RCC 7860 (cell line): ENCODE measurements at places on chromosomes 5 and 9.

GRCh38 chr9:89953824-89954615 lies 349.2 kb downstream of the GADD45G start:
- DNase-seq: no peak

DNA sequence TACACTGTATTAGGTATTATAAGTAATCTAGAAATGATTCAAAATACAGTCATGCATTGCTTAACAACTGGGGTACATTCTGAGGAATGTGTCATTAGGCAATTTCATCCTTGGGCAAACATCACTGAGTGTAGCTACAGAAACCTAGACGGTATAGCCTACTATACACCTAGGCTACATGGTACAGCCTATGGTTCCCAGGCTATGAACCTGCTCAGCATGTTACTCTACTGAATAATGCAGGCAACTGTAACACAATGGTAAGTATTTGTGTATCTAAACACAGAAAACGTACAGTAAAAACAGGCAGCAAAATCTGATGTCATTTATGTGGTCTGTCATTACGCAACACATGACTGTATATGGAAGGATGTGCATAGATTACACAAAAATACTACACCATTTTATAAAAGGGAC lies 96.8 kb downstream of the RAPGEF6 start:
- peak; percentile 78 for DNase-seq

DNA sequence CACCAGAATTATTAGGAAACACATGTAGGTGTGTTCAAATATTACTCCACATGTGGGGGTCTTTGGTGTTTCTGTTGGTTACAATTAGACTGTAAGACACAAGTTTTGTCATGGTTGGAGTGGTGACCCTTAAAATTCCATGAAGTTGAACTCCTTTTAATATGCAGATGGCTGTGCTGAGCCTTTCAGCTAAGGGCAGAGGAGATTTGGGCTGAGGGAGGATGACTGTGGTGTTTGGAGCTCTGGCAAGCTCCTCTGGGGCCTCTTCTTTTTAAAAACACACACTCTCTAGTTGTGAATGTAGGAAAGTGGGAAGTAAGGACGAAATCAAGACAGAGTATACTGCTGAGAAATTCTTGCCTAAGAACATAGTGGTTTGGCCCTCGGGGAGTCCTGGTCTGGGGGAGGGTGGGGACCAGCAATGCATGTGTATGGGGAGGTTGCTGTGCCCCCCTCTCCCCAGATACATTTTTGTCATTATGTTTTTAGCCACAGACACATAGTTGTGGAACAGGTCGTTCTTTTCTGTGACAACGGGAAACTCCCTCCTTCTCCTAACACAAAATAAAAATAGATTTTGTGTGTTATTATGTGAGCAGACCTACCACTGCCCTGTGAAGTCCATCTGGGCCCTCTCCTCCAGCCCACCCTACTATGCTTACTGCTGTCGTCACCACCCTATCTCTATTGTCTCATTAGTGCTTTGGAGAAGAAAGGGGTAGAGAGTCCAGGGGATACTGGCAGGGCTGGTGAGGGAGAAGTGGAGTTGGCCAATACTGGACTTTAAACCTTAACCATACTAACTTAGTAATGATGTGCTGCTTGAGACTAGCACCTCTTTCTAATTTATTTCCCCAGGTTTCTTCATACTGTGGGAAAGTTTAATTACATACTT lies 10.0 kb downstream of the SMARCA2 start:
- DNase-seq: no peak

DNA sequence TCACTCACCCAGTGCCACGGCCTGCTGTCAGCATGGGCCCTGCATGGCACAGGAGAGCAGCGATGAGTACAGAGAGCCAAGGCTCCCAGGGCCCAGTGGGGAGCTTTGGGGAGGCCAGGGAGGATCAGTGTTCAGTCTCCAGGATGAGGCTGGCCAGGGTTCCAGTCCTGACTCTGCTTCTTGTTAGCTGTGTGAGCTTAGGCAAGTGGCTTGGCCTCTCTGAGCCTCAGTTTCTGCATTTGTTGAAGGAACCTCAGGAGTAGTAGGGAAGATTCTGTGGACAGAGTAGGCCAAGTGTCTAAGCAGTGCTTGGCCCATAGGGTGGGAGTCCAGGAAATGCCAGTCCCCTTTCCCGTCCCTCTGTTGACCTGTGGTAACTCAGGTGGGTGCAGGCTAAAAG lies 39.5 kb downstream of the ERGIC1 start:
- no peak for DNase-seq

GRCh38 chr9:87135074-87135473 lies 187.8 kb upstream of the GAS1 start:
- no peak for DNase-seq

DNA sequence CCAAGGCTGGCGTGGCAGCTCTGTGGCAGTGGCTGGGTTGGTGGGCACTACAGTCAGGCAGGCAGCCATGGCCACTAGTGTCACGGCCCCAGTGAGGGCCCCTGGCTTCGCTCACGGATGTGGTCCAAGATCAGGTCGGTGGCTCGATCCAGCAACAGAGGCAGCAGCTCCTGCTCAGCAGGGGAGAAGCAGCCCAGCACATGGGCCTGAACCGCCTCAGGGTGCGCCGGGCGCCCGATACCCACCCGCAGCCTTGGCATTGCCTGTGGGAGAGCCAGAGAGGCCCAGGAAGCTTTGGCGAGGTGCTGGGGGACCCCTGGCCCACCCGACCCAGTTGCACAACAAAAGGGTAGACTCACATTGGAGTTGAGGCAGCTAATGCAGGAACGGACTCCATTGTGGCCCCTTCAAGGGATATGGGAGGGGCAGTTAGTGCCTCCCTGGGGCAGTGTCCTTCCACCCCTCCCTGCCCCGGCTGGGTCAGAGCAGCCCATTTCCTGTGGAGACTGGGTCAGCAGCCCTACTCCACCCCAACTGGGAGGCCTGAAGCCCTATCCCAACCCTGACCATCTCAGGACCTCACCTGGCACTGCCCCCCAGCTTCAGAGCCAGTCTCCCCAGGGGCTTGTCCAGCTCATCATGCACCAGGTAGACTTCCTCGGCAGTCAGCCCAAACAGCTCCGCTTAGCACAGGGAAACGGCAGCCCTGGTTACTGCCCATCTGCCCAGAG lies 1.3 kb downstream of the PTRH1 start:
- DNase-seq: no peak

GRCh38 chr5:153919161-153919560 lies 119.5 kb downstream of the FAM114A2 start:
- DNase-seq: no peak

GRCh38 chr9:72349911-72350310 lies 15.1 kb downstream of the ZFAND5 start:
- DNase-seq: no peak

GRCh38 chr9:121700165-121700831 lies 48.9 kb downstream of the DAB2IP start:
- peak; percentile 18 for DNase-seq

GRCh38 chr9:134276453-134277245 lies 49.6 kb upstream of the RXRA start:
- DNase-seq: no peak

DNA sequence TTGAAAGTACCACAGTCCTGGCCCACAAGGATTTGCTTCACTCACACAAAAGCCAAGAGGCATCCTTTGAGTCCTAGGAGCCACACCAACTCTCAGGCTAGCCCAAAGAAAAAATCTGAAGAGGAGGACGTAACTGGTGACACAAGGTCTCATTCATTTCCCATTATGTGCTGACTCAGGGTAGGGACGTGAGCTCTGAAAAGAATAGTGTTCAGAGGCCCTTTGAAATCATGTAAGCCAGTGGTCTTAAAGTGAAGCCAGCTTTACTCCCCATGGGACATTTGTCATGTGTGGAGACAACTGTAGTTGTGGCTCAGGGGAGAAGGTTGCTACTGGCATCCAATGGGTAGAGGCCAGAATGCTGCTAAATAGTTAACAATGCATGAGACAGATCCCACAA lies 332.4 kb downstream of the KCTD16 start:
- DNase-seq: no peak

DNA sequence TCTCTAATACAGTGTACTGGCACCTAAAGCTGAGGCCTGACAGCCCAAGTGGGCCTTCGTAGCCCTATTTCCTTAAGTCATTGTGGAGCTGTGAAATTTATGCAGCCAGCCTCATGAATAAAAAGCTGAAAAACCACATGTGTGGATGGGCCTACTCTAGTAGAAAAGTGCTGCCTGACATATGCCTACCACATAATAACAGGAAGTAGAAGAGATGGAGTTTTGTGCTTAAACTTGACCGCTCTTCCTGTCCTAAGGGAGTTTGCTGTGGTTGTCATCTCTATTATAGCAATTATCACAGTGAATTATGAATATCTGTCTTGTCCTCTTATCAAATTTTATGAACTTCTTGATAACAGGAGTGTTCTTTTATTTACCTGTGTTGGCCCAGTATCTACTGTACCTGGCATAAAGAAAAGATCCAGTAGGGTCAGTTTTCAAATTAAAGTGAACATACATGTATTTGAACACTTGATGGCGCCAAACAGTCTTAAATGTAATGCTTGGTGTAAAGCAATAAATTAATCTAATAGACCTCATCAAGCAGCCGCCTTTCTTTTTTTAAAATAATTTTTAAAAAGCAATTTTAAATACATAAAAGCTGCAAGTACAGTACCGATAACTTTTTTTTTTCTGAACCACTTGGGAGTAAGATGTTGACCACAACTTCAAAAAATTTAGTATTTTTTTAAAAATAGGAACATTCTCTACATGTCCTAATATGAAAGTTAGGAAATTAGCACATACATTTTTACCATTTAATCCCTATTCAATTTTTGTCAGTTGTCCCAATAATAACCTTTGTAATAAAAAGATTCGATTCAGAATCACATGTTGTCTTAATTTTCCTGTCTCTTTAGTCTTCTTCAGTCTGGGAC lies 51.0 kb downstream of the FKTN start:
- peak; percentile 31 for DNase-seq

- DNase-seq: no peak
Observed at GRCh38 chr9:125446561-125447094, 185.0 kb downstream of the GAPVD1 start.

- DNase-seq: no peak
Observed at GRCh38 chr5:59317023-59317773, 576.3 kb downstream of the PDE4D start.

- DNase-seq: no peak
Observed at GRCh38 chr5:157827423-157827822, 31.5 kb downstream of the CLINT1 start.

DNA sequence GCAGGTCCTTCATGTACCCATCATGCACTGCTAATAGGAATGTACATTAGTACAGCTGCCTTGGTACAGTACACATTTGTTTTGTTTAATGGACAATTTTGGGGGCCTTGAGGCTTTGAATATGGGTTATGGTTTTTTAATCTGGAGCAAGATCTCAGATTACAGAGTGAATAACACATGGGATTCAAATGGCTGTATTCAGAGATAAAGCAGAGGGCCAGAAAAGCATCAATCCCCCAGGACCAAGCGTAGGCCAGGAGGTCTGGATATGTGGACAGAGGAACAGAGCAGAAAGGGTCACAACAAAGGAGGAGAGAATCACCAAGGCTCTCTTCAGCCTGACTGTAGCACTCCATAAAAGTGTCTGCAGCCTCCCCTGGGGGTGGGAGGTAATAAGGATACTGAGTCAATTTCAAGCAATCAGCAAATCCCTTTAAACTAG lies 47.7 kb upstream of the STK32A start:
- no peak for DNase-seq

DNA sequence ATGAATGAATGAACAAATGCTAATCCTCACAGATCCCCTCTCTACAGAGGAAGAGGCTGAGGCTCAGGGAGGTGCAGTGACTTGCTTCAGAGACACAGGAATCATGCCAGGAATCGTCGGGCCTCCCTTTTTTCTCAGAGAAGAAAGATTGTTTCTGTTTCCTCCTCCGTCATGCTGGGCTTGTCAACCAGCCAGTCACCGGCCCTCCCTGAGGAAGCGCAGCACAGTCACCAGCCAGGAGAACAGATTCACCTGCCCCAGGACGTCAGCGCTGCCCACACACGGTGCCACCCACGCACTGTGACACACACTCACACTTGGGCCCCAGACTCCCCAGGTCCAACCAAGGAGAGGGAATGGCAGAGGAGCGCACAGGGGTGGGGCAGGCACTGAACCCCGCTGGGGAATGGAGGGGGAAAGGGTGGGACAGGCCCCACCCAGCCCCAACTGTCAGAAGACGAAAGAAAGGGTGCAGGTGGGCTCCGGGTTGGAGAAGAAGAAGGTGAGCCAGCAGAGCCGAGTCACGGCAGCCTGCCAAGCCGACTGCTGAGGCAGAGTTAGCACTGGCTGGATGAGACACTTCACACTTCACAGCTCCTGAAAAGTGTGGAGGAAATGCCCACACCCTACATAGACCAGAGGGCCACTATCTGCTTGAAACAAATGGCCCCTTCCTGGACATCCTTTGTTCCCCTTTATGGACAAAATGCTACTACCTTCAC lies 13.8 kb upstream of the ERGIC1 start:
- DNase-seq: peak; percentile 85

DNA sequence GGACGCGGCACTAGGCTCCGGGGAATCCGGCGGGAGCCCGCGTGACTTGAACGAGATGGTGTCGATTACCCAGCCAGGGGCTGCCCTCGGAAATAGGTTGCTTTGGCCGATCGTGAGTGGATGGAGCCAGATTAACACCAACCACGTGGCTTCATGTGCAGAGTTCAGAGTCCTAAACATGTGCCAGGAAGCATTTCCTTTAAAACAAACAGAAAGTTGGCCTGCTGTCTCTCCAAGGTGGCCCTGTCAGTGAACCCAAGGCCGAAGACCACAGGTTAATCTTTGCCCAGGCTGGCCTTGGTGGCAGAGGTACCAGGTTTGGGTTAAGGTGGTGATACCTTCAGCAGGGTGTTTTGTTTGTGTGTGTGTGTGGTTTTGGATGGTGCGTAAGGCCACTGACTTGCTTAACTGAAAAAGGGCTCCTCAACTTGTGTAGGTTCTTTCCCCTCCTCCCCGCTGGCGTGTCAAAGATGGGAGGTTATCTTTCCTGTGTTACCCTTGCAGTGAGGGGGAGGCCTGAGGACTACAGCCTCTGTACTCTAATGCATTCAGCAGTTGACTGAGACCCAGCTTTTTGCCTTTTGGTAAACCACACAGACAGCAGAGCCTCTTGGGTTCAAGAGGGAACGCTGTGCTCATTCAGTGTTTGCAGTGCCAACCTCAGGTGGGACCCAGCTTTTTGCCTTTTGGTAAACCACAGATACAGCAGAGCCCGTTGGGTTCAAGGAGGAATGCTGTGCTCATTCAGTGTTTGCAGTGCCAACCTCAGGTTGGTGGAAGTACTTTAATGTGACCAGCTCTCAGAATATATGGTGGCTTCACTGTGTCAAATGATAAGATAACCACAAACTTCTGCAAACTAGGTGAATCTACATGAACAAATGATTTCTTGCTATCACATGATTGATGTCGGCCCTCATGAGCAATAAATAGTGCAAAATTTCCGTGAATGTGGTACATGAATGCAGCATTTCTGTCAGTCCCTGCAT lies 1.4 kb downstream of the IQGAP2 start:
- no peak for DNase-seq

GRCh38 chr9:7976167-7976755 lies 176.7 kb upstream of the DMAC1 start:
- DNase-seq: peak; percentile 37

GRCh38 chr9:126521551-126521950 lies 92.2 kb upstream of the LMX1B start:
- DNase-seq: no peak

DNA sequence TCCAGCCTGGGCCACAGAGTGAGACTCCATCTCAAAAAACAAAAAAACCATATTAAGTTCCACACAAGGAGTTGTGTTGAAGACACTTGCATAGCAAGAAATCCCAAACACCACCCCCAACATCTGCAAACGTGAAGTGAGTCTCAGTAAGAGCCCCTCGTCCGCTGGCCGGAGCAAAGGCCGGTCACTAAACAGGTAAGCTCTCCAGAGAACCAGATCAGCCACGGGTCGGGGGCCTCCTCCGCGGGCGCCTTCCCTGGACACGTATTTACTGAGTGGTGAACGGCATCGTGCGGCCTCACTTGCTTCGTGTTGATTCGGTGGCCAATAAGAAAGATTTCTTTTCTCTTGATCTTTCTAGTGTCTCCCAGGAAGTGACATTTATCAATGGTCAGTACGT lies 93.6 kb downstream of the MRPL36 start:
- DNase-seq: no peak
